CD4-positive, alpha-beta memory T cell (primary cell): ENCODE measurements at places on chromosomes 3 and 15. TPM values are rescaled to one million over a fixed set of nuclear protein-coding genes. Genes with fewer than 3 reads are reported as not detected.

DNA sequence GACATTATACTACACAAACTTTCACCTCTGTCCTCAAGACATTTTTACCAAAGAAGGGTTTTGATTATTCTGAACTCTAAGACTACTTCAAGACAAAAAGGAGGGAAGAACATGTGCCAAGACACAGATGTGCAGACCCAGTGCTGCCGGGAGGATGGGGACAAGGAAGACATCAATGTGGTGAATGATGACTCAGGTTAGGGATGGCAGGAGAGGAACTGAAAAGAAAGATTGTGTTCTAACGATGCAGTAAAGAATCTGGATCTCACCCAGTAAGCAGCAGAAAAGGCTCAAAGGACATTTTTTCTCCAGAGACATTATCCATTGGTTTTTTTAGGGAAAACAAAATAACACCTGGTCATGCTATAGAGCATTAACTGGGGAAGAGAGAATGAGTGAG, 449.9 kb upstream of the NR2F2 start:
- H3K36me3 ChIP-seq, result no peaks in the 10 kb centered on the region
- H3K4me1 ChIP-seq, result peaks cover 16% of the 10 kb centered on the region
- H3K4me3 ChIP-seq, result no peak overlapping the region
- no peak overlapping the region for H3K27ac ChIP-seq

GRCh38 chr3:106587551-106587950, 718.7 kb upstream of the CBLB start:
- H3K27ac ChIP-seq, result no peak overlapping the region
- H3K27me3 ChIP-seq, result no peaks in the 10 kb centered on the region
- no peaks in the 10 kb centered on the region for H3K36me3 ChIP-seq
- no peaks in the 10 kb centered on the region for H3K4me1 ChIP-seq
- DNase-seq, result no peak
- H3K4me3 ChIP-seq, result no peak overlapping the region

- H3K36me3 ChIP-seq, result no peaks in the 10 kb centered on the region
- H3K27ac ChIP-seq, result no peak overlapping the region
- H3K27me3 ChIP-seq, result no peaks in the 10 kb centered on the region
- no peak overlapping the region for H3K4me3 ChIP-seq
Measured at GRCh38 chr3:72494626-72495025, 353.6 kb downstream of the SHQ1 start.

DNA sequence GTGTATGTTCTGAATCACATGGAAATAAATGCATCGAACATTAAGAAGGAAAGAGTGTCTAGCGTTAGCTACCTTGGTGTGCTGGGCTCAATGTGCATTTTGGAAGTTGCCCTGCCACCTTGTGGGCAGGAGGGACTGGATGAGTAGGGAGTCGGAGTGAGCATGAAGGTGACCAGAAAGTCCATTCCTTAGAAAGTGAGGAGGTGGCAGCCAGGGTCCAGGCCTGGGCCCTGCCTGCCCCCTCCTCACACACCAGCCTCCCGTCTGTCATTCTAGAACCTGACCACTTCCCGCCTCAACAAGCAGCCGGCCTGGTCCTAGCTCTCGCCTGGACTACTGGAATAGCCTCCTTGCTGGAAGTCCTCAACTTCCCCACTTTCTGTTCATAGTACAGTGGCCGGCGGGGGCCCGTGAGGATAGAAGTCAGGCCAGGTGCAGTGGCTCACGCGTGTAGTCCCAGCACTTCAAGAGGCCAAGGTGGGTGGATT, 10.2 kb upstream of the GATA2 start:
- no peaks in the 10 kb centered on the region for H3K36me3 ChIP-seq
- peaks cover 7% of the 10 kb centered on the region for H3K27me3 ChIP-seq
- no peaks in the 10 kb centered on the region for H3K4me1 ChIP-seq
- H3K4me3 ChIP-seq, result no peak overlapping the region

DNA sequence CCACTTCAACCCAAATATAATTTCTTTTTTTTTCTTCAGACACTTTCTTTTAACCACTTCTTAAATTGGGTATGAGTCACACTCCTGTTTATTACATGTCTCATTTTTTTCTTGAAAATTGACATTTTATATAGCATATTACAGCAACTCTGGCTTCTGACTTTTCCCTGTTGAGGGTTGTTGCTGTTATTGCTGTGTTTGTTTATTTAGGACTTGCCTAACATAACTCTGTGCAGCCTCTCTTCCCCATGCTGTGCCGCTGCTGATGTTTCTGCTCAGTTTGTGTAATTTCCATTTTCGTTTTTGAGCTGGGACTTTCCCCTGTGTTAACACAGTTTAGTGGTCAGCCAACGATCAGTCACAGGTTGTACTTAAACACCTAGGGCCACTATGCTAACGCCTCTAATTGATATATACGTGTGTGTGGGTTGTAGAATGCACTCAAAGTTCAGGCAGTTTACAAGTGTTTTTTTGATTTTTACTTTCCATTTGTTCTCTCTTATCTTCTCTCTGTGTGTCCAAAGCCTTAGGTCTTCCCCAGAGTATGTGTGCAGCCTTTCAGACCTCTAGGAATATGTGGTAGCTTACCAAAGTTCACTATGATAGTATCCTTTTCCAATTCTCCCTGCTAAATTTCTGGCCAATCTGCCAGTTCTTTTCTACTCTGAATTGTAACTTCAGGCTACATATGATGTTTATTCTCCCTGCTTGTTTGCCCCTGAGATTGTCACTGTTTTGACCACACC, 337.2 kb downstream of the ZBTB20 start:
- H3K36me3 ChIP-seq, result no peaks in the 10 kb centered on the region
- H3K27ac ChIP-seq, result no peak overlapping the region
- peaks cover 7% of the 10 kb centered on the region for H3K4me1 ChIP-seq
- H3K4me3 ChIP-seq, result no peak overlapping the region
- H3K27me3 ChIP-seq, result no peaks in the 10 kb centered on the region

DNA sequence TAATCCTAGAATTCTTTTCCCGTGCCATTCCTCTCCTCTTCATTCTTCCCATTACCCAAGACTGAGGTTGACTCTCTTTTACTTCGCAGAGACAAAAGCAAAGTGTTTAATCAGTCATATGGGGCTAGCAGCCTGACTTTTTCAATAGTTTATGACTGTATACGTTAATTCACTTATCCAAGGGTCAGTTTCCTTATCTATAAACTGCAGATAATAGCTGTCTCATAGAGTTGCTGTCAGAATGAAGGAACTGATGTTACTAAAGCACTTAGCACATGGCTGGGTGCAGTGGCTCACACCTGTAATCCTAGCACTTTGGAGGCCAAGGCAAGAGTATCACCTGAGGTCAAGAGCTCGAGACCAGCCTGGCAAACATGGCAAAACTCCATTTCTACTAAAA, 43.5 kb upstream of the ULK4 start:
- H3K4me1 ChIP-seq, result no peaks in the 10 kb centered on the region
- H3K27me3 ChIP-seq, result no peaks in the 10 kb centered on the region
- no peak for DNase-seq

Gene PLA2G4D
- not detected for total RNA-seq

Gene KLHL40
- not detected for total RNA-seq

Gene STRC
- total RNA-seq, result 2.8 TPM

Gene GPR149
- total RNA-seq, result not detected
